ENCODE measurements at places on chromosomes 13 and 19. TPM values are rescaled to one million over a fixed set of nuclear protein-coding genes. Genes with fewer than 3 reads are reported as not detected.

ONECUT3 gene
- total RNA-seq, result not detected

TEX101 gene
- total RNA-seq, result not detected

ZNF566 gene
- 16.0 TPM for total RNA-seq

ZNF835 gene
- total RNA-seq, result not detected

CCDC70 gene
- total RNA-seq, result not detected

COMP gene
- 2.3 TPM for total RNA-seq

VSTM2B gene
- not detected for total RNA-seq

CPB2 gene
- total RNA-seq, result not detected

REEP6 gene
- 6.6 TPM for total RNA-seq

AMER2 gene
- total RNA-seq, result 0.02 TPM

DEDD2 gene
- total RNA-seq, result 26.1 TPM

KLK6 gene
- 2.7 TPM for total RNA-seq

LILRB3 gene
- not detected for total RNA-seq

S1PR4 gene
- not detected for total RNA-seq

ZNF135 gene
- 1.7 TPM for total RNA-seq

ICAM4 gene
- total RNA-seq, result 0.20 TPM

SPINT2 gene
- 171 TPM for total RNA-seq

USHBP1 gene
- total RNA-seq, result not detected

ZNF418 gene
- 10.4 TPM for total RNA-seq

DNASE2 gene
- 37.8 TPM for total RNA-seq

SIGLEC8 gene
- total RNA-seq, result not detected

ZNF763 gene
- not detected for total RNA-seq

ZNF69 gene
- not detected for total RNA-seq

MBD3L3 gene
- total RNA-seq, result not detected

EDNRB gene
- total RNA-seq, result 3.2 TPM

GRIK5 gene
- total RNA-seq, result 12.1 TPM

SLC7A10 gene
- 0.43 TPM for total RNA-seq

PDX1 gene
- total RNA-seq, result not detected

SHANK1 gene
- not detected for total RNA-seq

FFAR3 gene
- not detected for total RNA-seq
